ENCODE measurements at places on chromosomes 5 and 9.

- no peak for DNase-seq
Observed at GRCh38 chr5:53180538-53180937, 71.0 kb upstream of the MOCS2 start.

DNA sequence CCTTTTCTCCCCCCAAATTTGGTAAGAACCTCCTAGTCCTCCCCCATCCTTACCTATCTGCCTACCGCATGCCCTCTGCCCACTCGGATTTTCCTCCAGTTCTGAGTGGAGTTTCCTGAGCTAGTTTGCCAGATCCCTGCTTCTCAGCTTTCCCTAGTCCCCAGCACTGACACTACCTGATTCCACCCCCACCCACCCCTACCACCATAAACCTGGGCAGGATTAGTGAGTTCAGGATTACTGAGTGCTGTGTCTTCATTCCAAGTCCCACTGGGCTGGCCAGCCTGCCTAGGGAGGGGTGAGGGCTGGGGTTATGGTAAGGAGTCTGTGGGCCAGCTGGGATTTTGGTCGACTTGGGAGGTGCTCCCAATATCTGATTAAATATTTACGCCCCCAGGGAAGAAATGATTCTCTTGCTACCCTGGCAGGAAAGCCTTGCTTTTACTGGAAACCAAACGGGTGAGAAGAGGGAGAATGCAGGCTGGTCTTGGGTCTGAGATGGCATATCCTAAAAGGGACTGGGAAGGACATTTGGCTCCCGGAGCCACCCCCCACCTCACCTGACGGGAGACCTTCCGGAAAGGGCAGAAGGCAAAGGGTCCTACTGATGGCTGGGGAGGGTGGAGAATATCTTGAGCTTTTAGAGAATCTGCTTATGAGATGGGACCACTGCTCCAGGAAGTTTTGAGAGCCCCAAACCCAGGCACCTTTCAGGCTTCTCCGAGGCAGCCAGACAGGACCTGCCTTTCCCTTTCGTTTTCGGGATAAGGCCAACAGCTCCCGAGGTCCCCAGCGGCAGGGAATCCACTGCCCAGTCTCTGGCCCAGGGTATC is 3.7 kb downstream of the PITX1 start:
- no peak for DNase-seq

DNA sequence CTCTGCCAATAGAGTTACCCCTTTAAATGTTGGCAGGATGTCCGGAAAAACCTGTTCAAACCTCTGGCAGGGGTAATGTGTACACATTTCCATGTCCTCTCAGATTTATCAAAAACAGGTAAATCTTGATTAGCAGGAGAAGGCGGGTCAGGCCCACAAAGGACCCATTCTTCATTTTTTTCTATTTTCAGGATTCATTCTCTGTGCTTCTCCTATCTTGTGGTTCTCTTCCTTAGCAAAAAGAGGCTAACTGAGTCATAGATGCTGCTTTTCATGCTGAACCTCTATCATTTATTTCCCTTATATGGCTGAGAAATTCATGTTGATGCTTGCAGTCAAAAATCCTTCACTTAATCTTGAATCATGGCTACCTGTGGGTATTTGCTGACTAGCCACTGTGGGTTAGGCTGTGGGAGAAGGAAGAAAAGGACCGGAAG is 112.7 kb upstream of the IQGAP2 start:
- no peak for DNase-seq

- no peak for DNase-seq
Observed at GRCh38 chr5:95668216-95668615, 14.6 kb downstream of the SPATA9 start.

DNA sequence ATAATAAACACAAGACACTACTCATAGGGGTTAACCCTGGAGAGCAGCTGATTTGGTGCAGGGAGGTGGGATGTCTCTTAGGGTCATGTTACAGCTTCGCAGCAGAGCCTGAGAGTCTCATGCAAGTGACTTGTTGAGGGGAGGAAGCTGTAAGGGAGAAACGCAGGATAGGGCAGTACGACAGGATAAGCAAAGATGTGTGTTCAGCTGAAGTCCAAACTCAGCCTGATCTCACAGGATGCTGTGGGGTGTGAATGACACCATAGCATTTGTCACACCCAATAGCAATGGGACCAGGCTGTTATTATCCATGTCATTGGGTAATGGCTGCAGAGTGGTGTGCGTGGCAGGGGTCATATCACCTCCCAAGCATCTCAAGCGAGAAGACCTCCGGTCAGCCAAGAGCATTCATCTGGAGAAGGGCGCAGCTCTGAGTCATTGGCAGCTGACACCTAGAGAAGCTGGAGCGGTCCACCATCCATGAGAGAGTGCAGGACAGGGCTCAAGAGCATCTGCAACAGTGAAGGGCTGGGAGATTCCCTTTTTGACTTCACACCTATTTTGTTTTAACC is 49.2 kb upstream of the RPL26L1 start:
- DNase-seq = no peak

DNA sequence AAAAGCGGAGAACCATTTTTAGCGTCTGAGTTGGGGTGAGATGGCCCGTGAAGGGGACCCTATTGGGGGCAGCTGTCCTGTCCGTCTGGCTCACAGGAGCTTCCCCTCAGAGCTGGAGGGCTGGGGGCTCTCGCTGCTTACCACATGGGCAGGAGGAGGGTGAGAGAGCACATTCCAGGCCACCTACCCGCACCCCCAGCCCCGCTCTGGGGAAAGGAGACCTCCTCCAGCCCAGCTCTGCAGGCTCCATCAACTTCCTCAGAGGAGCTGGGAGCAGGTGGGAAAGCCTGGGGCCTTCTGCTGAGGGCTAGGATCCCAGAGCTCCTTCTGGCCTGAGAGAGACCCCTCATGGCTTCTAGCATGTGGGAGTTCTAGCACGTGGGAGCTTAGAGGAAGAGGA is 27.1 kb upstream of the SPTLC1 start:
- DNase-seq = no peak
